ENCODE measurements at places on chromosomes 2 and 18.
A peak's percentile ranks its signal among the peaks of the same experiment; 100 is the strongest.

DNA sequence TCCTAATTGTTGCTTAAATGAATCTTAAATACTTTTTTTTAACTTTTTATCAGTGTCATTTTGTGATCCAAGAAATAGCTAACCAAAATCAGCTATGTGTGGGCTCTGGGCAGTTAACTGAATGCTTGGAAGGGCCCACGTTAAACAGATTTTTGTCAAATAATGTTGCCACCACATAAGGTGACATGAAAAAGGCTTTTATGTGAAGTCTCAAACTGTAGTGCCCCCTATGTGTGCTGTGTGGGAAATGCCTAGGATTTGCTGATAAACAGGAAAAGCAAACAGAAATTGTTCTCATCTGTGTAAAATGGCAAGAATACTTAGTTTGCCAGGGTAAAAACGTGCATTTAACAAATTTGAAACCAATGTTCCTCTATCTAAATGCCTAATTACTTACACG, 242.2 kb downstream of the ZNF516 start:
- DNase-seq, result no peak

- no peak for DNase-seq
Measured at GRCh38 chr2:149087751-149088150, 49.3 kb downstream of the LYPD6B start.

DNA sequence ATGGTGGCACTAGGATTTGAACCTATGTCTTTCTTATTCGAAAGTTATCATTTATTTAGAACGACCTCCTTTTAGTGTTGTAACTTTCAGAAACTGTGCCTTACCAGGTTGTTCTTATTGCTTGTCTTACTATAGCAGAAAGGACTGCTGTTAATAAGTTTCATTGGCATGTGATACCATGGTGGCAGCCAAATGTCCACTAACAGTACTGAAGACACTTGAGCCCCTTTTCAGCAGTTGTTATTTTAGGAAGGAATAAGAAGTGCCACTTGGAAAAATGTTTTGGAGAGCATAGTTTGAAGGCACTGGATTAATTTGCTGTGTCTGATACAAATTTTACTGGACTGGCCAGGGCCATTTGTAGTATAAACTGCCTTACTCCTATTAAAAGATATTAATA, 37.7 kb downstream of the CEP192 start:
- DNase-seq, result no peak

GRCh38 chr2:216044883-216045486, 31.6 kb upstream of the MREG start:
- no peak for DNase-seq

DNA sequence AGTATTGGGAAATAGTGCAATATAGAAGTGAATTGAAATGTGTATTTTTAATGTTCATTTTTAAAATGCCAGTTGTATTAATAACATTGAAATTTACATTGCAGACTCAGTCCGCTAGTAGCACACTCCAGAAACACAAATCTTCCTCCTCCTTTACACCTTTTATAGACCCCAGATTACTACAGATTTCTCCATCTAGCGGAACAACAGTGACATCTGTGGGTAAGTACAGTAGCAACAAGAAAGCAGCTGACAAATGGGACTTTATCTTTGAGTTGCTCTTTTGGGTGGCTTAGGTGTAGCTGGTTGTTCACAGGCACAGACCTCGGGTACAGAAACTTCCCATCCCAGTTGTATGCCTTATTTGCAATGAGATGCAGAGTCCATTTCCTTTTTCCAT, 118.2 kb upstream of the IL1R2 start:
- no peak for DNase-seq

DNA sequence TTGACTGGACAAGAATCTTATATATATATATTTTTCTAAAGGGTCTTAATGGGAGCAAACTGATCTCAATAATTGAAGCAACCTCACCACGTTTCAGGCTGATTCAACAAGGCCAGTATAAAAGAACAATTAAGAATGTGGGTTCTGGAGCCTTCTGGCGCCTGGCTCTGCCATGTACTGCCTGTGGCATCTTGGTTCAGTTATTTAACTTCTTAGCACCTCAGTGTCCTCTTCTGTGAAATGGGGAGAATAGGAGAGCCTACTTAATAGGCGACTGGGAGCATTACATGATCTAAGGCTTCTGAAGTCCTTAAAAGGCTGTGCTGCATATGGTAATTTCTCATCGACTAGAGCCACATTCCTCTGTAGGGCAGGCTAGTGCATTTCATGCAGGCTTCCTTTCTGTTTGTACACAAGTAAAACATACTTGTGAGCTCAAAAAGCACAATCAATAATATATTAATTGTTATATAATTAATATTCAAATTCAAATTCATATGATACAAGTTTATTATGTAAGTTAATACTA, 118.4 kb upstream of the LYPD1 start:
- no peak for DNase-seq

DNA sequence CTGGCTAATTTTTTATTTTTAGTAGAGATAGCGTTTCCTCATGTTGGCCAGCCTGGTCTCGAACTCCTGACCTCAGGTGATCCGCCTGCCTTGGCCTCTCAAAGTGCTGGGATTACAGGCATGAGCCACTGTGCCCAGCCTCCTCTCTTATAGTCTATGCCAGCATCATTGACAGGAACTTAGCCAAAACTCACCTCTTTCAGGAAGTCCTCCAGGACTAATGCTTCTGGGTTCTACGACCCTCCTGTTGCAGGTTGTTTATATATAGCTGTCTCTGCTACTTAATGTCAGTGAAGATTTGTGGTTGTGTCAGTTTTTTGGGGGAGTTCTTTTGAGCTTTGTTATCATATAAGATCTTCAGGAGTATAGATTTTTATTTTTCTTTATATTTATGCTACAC, 112.1 kb upstream of the CDC42EP3 start:
- DNase-seq, result no peak

- DNase-seq, result no peak
Measured at GRCh38 chr2:192379736-192380135, 185.0 kb upstream of the TMEFF2 start.

DNA sequence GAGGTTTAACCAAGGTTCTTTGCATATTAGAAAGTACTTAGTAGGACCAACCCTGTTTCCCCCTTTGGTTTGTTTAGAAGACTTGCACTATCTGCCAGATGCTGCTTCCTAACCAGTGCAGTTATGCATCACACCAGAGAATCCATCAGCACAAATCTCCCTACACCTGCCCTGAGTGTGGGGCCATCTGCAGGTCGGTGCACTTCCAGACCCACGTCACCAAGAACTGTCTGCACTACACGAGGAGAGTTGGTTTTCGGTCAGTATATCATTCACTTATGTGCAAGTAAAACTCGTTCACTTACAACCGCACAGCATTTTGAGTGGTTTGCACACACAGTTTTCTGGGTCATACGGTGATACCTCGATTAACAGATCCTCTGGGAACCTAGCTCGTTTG, 69.7 kb downstream of the ZNF532 start:
- no peak for DNase-seq

- DNase-seq, result no peak
Measured at GRCh38 chr2:45040786-45041185, 31.5 kb upstream of the SIX2 start.

GRCh38 chr2:203535078-203535783, at the start of gene RAPH1:
Gene RAPH1, minus strand, starts transcription at chr2:203535301. Its CDS starts 39,948 bp downstream, at chr2:203495353.
- DNase-seq, result peak; percentile 57

DNA sequence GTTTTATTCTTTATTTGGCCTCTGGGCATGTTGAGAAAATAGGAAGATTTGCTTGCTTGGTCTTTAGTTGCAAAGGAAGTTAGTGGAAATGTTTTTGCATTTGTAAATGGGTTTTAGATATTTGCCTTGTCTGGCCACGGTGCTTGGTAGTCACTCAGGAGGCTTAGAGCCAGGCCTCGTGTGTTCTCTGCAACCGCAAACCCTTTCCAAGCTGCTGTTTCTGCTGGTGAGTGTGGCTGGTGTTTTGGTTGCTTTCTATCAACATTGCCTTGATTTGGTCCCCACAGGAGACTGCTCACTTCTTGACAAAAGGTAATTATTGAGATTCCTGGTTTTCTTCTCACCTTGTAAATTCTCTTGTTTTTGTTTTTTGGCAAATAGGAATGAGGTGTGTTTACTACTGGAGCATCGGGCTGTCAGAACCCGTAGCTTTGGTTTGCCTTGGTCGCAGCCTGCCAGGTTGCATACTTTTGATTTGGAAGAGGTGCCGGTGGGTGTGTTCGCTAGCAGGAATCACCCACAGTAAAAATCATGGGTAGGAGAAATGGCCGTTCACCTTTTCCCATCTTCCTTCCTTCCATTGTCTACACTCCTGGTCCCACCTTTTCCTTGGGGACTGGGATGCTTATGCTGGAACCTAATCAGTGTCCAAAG, 15.8 kb downstream of the ASAP2 start:
- DNase-seq, result no peak

- no peak for DNase-seq
Measured at GRCh38 chr2:20672201-20672951, 5.4 kb downstream of the GDF7 start.

GRCh38 chr2:42200926-42201855, 32.0 kb downstream of the EML4 start:
- DNase-seq, result no peak

DNA sequence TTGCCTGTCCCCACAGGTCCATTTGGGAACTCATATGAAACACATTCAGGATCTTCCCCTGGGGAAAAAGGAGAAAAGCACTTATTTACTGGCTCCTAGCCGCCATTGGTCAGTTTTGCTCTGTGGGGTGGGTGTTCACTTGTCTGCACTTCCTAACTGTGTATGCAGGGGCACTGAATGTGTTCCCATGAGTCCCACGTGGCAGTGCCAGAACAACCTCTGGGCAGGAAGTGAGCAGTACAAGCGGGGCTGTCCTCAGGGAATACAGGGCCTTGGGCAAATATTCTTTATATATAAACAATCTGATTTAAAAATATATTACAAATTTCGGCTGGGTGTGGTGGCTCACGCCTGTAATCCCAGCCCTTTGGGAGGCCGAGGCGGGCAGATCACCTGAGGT, 21.8 kb upstream of the CTIF start:
- DNase-seq, result no peak

GRCh38 chr18:76524477-76524876, 29.4 kb upstream of the ZNF516 start:
- no peak for DNase-seq
